ENCODE measurements at places on chromosomes 1 and 21. TPM values are rescaled to one million over a fixed set of nuclear protein-coding genes. Genes with fewer than 3 reads are reported as not detected.

DNA sequence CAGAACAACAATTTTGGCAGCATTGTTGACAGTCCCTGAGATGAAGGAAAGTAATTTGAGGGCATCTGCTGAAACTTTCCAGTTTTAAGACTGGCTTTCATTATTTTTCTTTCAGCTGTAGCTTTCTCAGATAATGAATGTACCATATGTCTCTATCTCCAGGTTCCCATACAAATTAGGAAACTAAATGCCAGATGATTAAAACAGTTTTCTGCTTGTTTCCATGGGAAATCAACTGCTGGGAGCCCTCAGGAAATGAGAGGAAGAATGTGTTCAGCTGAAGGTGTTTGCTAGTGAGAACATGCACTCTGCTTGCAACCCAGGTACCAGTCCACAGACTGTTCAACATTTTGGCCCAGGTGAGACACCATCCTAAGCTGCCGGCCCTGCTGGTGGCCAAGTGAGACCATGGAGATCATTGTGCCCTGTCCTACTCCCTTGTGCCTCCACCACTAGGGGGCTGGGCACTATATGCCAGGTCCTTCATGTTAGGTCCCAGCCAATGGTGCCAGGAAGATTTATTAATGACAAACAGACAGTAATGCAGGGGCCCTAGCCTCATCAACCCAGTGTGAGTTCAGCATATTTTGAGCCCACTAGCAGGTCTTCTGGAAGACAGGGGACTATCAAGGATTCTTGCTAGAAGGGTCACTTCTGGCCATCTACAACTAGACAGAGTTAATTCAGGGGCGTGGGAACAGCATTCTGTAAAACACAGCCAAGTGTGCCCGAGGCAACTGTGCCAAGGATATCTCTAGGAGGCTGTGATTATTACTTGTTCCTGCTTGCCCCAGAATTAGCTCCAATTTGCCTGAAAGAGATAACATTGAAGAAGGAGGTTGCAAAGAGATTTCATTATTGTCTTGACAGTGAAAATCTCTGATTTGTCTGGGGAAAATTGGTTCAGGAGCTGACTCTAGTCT, 17.0 kb upstream of the LRRC8C start:
- DNase-seq: no peak

DNA sequence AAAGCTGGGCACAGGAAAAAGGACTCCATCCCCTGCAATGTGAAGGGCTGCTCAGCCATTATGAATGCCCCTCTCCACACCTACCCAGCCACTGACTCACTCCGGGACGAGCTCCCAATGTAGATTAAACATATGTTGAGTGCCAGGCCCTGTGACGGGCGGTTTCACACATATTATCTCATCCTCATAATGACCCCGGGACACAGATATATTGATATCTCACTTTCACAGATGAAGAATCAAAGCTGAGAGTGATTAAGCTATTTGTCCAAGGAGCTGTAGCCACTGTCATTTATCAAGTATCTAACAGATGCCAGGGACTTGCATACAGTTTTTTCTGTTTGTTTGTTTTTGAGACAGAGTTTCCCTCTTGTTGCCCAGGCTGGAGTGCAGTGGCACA, 35.0 kb upstream of the SLC30A1 start:
- DNase-seq: peak; percentile 63

DNA sequence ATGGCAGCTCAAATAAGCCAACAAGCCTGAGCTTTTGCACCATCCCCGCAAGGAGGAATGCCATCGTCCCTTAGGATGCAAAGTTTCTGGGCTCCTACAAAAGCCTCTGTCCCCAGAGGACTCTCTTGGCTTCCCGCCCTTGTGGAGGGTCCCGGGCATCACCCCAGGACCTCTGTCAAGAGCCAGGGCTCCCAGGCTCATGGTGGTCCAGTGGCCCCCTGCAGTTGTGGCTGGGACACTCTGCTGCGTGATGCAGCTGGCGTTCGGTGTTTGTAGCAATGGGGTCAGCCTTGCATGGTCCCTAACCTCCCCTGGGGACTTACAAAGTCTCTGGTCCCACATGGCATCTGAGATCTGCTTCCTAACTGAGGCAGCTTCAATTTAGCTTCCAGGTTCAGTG, 104.7 kb downstream of the RIPK4 start:
- DNase-seq: no peak

GRCh38 chr1:190897233-190897632, 419.6 kb upstream of the BRINP3 start:
- DNase-seq: no peak

- no peak for DNase-seq
Observed at GRCh38 chr1:8381618-8382017, 63.7 kb downstream of the SLC45A1 start.

GRCh38 chr1:18012686-18013085, 94.9 kb upstream of the IGSF21 start:
- no peak for DNase-seq

DNA sequence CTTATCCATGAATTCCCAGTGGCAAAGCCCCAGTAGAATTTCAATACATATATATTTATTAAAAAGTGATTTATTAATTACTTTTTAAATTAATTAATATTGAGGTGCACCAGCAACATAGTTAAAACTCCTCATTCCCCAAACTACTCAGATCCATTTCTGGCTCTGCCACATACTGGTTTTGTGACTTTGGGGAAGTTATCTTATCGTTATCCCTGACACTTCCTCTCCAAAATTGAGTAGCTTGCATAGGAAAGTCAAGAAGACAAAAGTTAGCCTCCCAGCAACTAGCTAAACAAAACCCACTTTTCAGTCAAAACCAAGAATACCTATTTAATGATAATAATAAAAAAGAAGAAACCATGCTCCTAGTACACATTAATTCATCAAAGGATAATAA, 35.9 kb downstream of the TCP10L start:
- DNase-seq: no peak

DNA sequence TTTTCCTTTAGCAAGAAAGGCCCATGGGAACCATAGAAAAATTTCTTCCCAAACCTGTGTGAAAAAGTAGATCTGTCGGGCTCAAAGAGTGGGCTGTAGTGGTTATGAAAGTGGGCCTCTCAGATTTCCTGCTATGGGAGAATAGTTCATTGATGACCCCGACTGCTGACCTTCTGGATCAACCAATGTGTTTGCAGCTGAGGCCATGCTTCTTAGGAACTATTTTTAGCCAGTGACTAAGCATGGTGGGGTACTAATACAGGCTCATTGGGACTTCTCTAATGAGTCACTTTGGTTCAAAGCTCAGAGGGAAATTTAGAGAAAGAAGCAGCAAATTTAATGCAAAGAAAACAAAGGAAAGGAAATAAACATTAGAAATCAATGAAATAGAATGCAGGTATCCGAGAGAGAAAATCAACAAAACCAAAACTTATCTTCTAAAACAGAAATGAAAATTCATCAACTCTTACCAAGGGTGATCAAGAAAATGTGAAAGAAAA, 12.6 kb upstream of the PSMA5 start:
- no peak for DNase-seq

- DNase-seq: no peak
Observed at GRCh38 chr1:198185146-198185545, 28.3 kb downstream of the NEK7 start.

GRCh38 chr1:215375381-215375780, 191.7 kb upstream of the KCTD3 start:
- DNase-seq: no peak

- no peak for DNase-seq
Observed at GRCh38 chr21:35328856-35329455, 279.9 kb upstream of the RUNX1 start.

Gene GNG4
- total RNA-seq: not detected

Gene OR2T11
- total RNA-seq: 2.8 TPM

Gene UBIAD1
- total RNA-seq: 53.0 TPM

All from ascending aorta (tissue), 2 donors.